NCI-H524 treated with DMSO at 0.1 percent for 48 hours (cell line): ENCODE measurements at places on chromosomes 3 and 15.

DNA sequence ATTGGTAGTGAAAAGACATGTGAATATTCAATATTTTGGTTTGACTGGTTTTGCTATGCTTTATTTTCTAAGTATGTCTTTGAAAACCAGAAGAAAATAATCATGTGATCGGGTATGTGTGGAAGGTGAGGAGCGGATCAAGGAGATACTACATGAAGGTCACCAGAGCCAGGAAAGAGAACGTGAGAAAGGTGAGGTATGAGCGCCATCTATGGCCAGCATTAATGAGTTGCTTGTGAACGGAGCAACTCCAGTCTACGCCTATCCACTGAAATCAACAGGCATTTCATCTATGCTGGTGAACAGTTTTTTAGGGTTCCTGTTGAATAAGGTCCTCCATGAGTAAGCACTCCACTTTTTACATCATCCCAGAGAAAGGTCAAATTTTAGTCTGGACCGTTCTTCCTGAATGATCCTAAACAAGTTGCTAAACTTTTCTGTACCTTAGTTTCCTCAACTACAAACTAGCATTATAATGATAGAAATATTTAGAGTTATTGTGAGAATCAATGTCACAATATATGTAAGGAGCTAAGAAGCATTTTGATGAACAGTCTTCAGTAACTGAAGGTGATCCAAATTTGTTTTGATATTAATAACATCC lies 1435.2 kb upstream of the CADM2 start:
- peak; percentile 5 for DNase-seq

GRCh38 chr3:37859354-37859753 lies 2.3 kb upstream of the CTDSPL start:
- no peak for DNase-seq

- DNase-seq = no peak
Observed at GRCh38 chr3:43707266-43707665, 16.5 kb downstream of the ABHD5 start.

- DNase-seq = no peak
Observed at GRCh38 chr3:65385805-65386204, 652.9 kb downstream of the MAGI1 start.

GRCh38 chr3:152620395-152620794 lies 214.5 kb upstream of the P2RY1 start:
- DNase-seq = no peak

DNA sequence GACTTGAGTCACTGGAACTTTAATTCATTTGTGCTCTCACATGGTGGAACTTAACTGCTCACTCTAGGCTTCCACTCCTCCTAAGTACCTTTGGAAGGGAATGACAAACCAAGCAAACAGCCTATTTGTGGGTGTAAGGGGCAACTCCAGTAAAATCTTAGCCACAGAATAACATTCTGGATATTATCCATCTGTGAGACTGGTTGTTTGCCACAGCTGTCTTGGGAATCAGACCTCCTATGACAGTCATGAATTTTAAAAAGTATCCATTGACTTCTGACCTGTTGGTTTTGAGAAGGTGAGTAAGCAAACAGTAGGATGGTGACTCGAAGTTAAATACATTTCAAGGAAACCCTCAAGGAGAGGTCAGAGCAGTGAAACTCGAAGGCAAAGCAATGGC lies 147.3 kb upstream of the CDIN1 start:
- DNase-seq = no peak

DNA sequence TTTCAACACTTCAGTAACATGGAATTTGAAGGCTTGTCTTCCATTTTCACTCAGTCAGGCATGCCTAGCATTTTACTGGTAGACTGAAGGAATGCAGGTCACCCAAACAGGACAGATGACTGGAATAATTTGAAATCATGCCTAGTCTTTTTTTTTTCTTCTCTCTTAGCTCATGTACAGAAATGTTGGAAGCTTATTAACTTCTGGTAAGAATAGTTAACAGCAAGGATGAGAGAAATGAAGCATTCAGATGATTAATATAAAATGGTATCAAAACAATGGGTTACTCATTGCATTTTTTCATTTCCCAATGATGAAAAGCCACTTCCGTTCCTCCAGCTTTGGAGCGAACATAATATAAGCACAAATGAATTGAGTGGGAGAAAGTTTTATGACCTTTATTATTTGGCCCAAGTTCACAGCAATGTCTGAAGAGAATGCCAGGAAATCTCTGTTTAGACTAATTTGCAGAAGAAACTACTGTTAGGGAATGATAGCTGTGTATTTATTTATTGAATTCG lies 431.6 kb upstream of the RASGRP1 start:
- no peak for DNase-seq

GRCh38 chr3:42749753-42750231 lies 23.3 kb downstream of the CCDC13 start:
- DNase-seq = no peak

GRCh38 chr3:13665582-13666226 lies 116.8 kb downstream of the FBLN2 start:
- no peak for DNase-seq

GRCh38 chr15:25178835-25179672 lies 224.3 kb downstream of the SNRPN start:
- DNase-seq = no peak

DNA sequence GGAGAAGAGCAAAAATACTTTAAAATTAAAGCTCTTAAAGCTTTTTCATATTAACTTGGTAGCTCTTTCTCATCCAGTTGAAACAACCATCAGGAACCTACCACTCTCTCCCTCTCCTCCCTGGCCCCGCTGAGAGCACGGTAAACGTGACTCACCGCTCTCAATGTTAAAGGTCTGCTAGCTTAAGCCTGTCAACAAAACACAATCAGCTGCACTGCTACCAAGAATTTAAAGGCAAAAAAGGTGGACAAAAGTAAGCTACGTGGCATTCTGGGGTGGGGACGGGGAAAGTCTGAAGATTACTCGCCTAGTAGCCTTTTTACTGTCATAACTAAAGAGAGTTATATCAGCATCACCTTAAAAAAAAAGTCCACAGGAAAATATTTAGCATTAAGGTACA lies 8.4 kb upstream of the GP5 start:
- DNase-seq = no peak

DNA sequence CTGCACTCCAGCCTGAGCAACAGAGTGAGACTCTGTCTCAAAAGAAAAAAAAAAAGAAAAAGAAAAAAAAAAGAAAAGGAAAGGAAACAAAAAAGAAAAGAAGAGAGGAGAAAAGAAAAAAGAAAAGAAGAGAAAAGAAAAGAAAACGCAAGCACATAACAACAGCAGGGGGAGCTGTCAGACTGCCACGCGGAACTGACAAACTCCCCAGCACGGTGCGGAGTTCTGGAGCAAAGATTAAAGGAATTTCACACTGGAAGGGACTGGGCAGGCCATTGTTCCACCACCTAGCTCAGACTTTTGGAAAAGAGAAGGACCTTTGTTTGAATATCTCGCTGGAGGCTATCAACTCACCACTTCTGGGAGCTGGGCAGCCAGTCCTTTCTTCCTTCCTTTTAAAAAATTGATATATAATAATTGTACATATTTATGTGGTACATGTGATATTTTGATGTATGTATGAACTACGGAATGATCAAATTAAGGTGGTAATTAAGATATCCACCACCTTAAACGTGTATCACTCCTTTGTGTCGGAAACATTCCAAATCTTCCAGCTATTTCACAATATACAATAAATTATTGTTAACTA lies 40.5 kb downstream of the DPPA2 start:
- DNase-seq = peak; percentile 28

GRCh38 chr3:41363830-41364523 lies 164.7 kb downstream of the CTNNB1 start:
- peak; percentile 65 for DNase-seq

GRCh38 chr15:79067969-79068368 lies 22.6 kb downstream of the RASGRF1 start:
- DNase-seq = no peak

- no peak for DNase-seq
Observed at GRCh38 chr3:71515636-71516365, 67.7 kb downstream of the FOXP1 start.

GRCh38 chr3:39651993-39652739 lies 157.2 kb upstream of the MYRIP start:
- DNase-seq = peak; percentile 72

- no peak for DNase-seq
Observed at GRCh38 chr3:74066456-74066855, 441.7 kb upstream of the PDZRN3 start.

GRCh38 chr3:100045696-100046095 lies 68.6 kb downstream of the FILIP1L start:
- DNase-seq = no peak

DNA sequence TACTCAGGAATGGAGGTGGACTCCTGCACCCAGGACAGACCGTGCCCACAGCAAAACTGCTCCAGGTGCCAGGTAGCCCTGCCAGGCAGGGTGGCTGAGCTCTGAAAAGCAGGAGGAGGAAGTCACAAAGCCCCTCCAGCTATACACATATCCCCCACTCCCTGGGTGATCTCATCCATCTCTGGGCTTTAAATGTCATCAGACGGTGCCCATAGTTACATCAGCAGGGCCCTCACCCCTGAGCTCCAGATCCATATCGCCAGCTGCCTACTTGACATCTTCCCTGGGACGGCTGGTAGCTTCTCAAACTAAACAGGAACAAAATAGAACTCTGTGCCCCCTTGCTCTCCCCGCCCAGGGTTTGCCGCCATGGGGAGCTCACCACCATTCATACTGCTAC lies 87.7 kb downstream of the MEGF11 start:
- DNase-seq = peak; percentile 34

GRCh38 chr3:43159876-43160255 lies 54.0 kb upstream of the POMGNT2 start:
- no peak for DNase-seq

DNA sequence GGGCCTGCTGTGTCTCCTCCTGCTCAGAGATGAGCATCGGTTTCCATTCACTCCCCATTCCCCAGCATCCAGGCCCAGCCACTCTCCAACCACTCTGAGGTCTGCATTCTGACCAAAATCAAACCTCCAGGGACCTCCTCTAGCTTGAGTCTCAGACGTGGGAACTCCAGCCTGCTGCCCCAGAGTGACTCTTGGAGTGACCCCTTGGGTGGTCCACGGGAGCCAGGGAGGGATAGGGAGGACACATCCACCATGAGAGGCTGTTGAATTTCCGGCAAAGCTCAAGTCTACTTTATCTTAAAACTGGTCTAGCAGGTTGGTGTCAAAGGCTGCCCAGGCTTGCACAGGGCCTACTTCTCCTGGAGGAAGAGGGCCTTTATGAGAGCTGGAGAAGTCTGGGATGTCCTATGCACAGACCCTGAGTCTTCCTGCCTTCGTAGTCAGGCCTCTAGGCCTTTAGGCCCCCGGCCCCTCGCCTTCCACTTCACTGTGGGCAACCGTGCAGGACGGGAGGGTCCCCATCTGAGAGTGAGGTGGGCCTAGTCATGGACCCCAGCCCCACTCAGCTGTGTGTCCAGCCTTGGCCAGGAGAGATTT lies 8.9 kb downstream of the CISH start:
- DNase-seq = no peak

- DNase-seq = no peak
Observed at GRCh38 chr3:72492240-72492639, 356.0 kb downstream of the SHQ1 start.
